ENCODE measurements at places on chromosomes 4 and X. TPM values are rescaled to one million over a fixed set of nuclear protein-coding genes. Genes with fewer than 3 reads are reported as not detected.

The VGLL1 gene
- total RNA-seq = not detected

The IL2RG gene
- total RNA-seq = not detected

The CLIC2 gene
- total RNA-seq = 0.85 TPM

The MGST2 gene
- total RNA-seq = 12.8 TPM

The MYOZ2 gene
- 2.1 TPM for total RNA-seq

The S100G gene
- not detected for total RNA-seq

The RNF212 gene
- total RNA-seq = 1.7 TPM

The SFRP2 gene
- not detected for total RNA-seq

The ARHGEF6 gene
- total RNA-seq = 18.0 TPM

The UGT8 gene
- 0.19 TPM for total RNA-seq

Measured in regular cardiac myocyte (primary cell).